T-helper 17 cell (primary cell): ENCODE measurements at places on chromosomes 6 and 20.
A peak's percentile ranks its signal among the peaks of the same experiment; 100 is the strongest.

- DNase-seq: peak; percentile 17
These were observed 115.4 kb upstream of the BTN3A2 start for GRCh38 chr6:26249707-26249956.

- no peak for DNase-seq
These were observed 18.3 kb upstream of the SHLD1 start for GRCh38 chr20:5731753-5732366.

DNA sequence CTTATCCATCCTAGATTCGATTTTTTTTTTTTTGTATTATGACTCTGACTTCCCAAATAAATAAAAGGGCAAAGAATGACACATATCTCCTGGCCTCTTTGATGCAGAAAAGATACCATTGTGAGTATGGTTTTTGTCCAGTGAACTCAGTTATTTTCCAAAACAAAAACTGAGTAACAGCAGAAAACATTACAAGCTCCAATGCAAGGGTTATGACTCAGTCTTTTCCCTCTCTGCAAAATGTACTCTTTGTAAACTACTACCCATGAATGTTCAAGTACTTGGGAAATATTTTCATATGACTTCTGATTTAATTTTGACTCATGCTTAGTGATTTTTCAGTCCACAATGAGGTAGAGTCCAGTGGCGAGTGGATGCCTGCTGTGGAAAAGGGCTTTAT, 355.3 kb downstream of the RNF144B start:
- no peak for DNase-seq

DNA sequence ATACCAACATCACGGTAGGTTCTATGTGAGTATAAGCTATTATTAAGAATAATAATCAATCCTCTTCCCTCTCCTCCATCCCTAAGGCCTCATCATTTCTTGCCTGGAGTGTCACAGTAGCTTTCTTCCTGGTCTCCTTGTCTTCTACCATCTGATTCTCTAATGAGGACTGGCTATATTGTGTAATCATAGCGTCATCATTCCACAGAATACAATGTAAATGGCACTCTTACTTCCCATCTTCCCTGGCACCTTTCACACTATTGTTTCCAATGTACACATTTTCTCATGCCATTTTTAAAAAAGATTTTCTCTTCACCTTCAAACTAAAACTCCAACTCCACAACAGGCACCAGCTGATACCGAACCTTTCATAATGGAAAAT, 2.2 kb upstream of the BTN3A2 start:
- DNase-seq: no peak

DNA sequence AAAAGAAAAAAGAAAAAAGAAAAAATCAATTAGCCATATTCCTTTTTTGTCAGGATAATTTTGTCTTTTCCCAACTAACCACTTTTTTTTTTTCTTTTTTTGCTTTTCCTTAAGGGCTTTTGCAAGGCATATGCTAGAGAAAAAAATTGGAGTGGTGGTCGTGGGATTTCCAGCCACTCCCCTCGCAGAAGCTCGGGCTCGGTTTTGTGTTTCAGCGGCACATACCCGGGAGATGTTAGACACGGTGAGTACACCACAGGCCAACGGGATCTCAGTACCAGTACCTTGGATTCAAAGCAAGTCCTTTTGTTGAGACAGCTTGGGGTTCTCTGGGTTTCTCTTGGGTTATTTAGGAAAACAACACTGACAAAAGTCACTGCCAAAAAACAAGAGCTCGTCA, 61.2 kb upstream of the ISM1 start:
- DNase-seq: no peak

- no peak for DNase-seq
These were observed 39.3 kb downstream of the EIF2S2 start for GRCh38 chr20:34072778-34073177.
